GF-D8 (cell line): ENCODE measurements at places on chromosomes 2 and 18.

- DNase-seq, result no peak
These were observed 552.3 kb downstream of the TDRD15 start for GRCh38 chr2:21676041-21676440.

DNA sequence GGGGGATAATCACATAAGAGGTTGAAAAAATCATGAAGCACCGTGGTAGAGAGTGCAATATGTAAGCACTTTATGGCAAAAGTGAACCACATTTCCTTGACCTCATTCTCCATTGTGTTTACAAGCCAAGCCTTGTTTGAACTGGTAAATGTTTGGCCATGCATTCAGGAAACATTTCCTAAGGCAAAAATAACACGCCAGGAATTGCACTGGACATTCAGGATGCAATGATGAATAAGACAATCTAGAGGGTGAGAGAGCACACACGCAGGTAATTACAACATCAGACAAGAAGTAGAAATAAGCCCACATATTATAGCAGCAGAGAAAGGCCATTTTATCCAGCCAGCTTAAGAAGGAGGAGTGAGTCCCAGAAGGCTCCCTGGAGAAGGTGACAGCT lies 218.0 kb upstream of the OSR1 start:
- no peak for DNase-seq

DNA sequence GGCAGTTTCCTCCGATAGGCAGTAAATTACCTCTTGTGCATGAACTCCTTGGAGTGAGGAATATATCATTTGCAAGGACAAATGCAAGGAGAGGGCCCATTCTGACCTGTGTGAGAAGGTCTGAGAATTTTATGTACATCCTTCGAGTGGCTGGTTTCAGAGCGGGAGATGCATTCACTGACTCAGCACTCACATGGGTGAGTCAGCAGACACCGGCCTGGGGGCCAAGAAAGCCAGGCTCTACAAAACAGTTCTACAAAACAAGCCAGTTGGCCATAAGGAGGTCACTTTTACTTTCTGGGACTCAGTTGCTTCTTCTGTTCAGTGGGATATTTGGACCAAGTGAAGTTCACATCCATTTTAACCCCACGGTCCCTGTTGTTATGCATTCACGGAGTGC lies 35.3 kb downstream of the CYP26B1 start:
- no peak for DNase-seq

- DNase-seq, result no peak
These were observed 235.8 kb downstream of the TCF4 start for GRCh38 chr18:55351980-55352714.

DNA sequence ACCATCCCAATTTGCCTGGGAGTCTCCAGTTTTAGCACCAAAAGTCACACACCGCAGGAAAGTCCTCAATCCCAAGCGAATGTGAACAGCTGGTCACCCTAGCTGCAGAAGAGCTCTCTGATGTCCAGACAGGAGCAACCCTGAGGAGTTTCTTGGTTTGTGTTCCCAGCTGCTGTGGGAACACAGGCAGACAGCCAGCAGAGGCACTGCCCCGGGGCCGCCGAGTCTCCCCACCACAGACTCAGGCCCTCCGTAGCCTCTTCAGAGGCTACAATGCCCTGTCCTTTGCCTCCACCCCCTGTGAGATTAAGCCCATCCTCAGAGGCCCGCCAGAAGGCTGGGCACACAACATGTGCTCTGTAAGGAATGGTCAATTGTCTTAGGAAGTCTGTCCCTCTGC lies 111.5 kb downstream of the TTC32 start:
- no peak for DNase-seq

DNA sequence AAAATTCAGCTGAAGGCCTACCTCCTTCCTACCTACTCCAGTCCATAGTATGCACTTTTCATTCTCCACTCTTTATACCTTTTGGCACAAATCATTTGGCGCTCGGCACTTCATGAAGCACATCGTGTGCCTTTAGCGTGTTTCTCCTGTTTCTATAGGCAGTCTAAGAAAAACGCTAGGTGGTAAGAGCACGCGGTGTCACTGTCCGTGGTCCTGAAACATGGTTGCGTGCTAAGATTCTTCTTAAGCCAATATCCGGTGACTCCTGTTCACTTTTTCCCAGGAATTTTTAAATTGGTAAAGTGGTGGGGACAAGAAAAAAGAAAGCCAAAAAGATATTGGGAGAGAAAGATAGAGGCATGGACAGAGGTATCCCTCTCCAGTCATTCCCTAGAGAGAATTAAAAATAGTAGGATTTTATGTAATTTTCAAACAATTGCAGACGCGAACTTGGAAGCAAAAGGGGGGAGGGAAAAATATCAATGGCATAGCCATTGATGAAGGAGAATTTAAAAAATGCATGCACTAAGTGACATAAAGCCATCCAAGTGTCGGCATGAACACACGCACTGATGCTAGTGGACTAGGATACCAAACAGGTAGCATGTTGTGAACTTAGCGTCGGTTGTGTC lies 1.4 kb upstream of the CTNNA2 start:
- no peak for DNase-seq

DNA sequence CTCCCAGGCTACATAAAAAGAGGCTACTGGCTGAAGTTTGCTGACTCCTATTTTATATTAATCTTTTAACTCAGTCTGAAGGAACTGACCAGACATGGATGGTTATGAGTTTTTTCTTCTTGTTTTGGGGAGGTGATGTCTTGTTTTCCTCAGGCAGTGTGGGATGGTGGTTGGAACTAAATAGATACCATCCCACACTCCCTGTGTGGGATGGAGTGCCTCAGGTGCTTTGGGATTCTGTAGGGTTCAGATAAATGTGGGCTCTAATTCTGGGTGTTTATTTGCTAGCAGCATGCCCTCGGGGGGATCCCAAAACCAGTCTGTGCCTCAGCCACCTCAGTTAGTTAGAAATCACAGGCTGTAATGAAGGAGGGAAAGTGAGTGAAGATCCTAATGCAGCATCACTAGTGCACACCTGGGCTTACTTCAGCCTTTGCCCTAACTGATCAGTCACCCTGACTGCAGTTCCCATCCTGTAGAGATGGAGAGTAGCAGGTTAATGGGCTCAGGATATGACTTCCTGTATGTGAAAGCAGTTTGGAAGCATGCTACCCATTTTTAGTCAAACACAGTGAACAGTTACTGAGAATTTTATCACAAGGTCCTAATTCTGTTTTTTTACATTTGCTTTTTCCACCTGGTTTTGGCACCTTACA lies 132.2 kb downstream of the SPTBN1 start:
- no peak for DNase-seq

GRCh38 chr18:76875390-76876325 lies 53.3 kb downstream of the ZNF236 start:
- DNase-seq, result no peak

DNA sequence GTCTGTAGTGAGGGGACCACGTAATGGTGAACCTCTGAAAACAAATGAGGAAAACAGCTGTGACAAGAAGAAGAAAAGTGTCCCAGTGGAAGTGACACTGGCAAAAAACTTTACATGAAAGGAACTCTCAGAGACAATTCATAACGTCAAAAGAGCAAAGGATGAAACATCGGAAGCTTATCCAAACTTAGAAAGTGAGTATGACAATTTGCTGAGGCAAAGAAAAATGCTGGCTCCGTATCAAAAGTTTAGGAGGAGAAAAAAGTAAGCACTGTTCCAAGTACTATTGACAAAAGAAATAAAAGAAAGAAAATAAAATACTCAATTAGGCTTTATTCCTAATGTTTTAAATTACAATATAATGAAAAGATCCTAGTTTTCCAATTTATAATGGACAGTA lies 91.3 kb downstream of the NOL10 start:
- no peak for DNase-seq

GRCh38 chr2:57190007-57190406 lies 856.6 kb upstream of the VRK2 start:
- DNase-seq, result no peak

DNA sequence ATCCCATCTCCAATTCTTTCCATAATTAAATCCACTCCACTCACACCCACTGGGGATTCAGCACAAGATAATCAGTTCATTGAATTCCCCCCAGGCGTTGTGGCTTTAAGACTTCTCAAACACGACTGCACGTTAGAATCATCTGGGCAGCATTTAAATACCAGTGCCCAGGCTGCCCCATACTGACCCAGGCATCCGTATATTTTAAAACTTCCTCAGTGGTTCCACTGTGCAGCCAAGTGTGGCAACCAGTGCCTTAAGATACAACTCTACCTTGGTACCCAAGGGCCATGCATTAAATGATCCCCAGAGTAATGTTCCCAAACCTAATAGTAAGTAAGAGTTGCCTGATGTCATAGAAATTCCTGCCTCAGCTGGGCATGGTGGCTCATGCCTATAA lies 54.3 kb upstream of the BZW1 start:
- DNase-seq, result no peak

- no peak for DNase-seq
These were observed 124.5 kb downstream of the SETBP1 start for GRCh38 chr18:44805176-44805575.

GRCh38 chr2:127041259-127041970 lies 65.5 kb downstream of the BIN1 start:
- DNase-seq, result no peak

- DNase-seq, result no peak
These were observed 9.9 kb downstream of the NABP1 start for GRCh38 chr2:191687867-191688266.

DNA sequence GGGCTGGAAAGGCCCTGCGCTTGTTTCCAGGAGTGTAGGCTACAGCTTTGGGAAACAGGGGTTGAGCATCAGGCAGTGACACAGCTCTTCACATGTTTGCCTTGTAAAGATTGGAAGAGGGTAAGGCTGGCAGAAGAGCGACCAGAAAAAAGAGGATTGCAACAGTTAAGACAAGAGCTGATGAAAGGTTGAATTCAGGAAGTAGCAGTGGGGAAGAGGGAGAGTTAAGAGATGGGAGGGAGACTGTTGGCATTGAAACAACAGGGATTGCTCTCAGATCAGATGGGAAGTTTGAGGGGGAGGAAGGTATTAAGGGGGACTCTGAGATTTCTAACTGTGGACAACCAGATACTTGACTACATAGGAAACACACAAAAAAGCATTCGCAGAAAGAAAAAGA lies 96.9 kb downstream of the CTAGE1 start:
- DNase-seq, result no peak

GRCh38 chr18:47756364-47757016 lies 174.0 kb downstream of the SMAD2 start:
- DNase-seq, result no peak

GRCh38 chr2:205915130-205915524 lies 170.8 kb downstream of the INO80D start:
- no peak for DNase-seq

GRCh38 chr2:121776885-121777698 lies 21.6 kb downstream of the TSN start:
- no peak for DNase-seq

DNA sequence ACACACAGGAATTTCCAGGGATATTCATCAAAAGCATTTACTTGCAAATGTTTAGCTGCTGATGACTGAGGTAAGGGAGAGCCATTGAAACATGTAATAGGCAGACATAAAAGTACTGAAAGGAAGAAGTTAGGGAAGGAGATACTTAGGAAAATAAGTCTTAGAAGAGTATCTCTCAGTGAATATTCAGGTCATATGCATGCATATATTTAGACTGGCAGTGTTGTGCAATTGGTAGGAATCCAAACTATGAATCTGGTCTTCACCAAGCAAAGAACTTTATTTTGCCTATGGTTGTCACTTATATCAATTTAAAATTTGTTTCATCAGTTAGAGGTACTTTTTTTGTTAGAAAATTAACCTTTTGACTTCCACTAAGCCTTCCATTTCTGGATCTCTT lies 1490.7 kb downstream of the SUCLG1 start:
- DNase-seq, result no peak

GRCh38 chr18:28716338-28716737 lies 539.4 kb upstream of the CDH2 start:
- no peak for DNase-seq

DNA sequence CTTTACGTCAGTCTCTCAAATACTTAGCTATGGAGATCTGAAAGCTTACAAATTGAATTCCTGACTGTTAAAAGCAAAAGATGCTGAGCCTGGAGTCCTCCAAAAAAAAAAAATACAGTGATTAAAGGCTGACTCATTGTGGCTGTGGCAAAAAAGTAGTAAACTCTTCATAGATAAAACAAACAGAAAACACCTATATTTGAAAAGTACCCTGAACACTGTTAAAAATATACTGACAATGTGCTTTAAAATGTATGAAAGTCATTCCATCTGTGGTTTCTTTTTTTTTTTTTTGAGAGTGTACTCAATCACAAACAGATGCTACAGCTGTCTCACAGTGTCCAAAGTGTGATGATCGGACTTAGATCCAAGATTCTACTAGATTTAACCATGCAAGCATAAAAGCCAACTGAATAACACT lies 267.6 kb upstream of the CYP26B1 start:
- DNase-seq, result no peak

- no peak for DNase-seq
These were observed 16.8 kb upstream of the NEUROD1 start for GRCh38 chr2:181697126-181697525.

- no peak for DNase-seq
These were observed 21.8 kb downstream of the NCOA1 start for GRCh38 chr2:24512831-24513230.

DNA sequence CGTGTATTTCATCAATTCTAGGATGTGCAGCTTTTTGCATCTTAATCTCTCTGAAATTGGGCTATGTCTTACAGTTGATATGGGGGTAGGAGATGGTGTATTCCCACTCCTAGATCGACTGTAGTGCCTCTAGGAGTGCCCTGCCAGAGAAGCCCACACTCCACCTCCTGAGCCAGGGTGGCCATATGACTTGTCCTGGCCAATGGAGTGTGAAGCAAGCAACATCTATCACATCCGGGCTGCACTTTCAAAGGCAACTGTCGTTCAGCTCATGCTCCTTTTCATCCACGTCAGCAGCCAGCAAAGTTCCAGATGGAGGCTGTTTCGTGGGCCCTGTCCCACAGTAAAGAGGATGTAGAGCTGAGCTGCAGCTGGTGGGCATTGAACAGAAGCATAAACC lies 149.4 kb upstream of the SLC1A4 start:
- DNase-seq, result peak; percentile 50

DNA sequence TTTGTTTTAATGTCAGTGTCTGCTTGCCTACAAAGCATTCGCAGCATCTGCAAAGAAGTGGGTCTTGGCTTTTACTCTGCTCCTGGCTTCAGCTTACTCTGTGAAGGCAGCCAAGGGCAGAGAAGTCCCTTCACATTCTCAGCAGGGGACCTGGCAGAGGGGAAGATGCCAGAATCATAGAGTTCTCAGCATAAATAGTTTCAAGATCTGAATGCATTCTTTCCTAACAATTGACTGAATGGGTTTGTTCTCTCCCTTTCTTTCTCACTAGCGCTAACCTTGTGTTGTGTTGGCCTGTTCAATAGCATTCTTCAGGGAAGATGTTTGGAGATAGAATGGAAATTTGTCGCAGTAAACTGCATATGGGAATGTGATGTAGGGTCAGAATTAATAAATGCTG lies 106.9 kb downstream of the FARSB start:
- DNase-seq, result no peak

GRCh38 chr2:23375448-23375847 lies 9.5 kb upstream of the KLHL29 start:
- no peak for DNase-seq
